Right ventricle myocardium superior (tissue), 1 donor: ENCODE measurements at places on chromosomes 11 and 22.

- no peak for DNase-seq
These were observed 92.8 kb downstream of the CCDC73 start for GRCh38 chr11:32701616-32702015.

GRCh38 chr22:44067033-44067432 lies 42.9 kb downstream of the PARVB start:
- DNase-seq, result no peak

DNA sequence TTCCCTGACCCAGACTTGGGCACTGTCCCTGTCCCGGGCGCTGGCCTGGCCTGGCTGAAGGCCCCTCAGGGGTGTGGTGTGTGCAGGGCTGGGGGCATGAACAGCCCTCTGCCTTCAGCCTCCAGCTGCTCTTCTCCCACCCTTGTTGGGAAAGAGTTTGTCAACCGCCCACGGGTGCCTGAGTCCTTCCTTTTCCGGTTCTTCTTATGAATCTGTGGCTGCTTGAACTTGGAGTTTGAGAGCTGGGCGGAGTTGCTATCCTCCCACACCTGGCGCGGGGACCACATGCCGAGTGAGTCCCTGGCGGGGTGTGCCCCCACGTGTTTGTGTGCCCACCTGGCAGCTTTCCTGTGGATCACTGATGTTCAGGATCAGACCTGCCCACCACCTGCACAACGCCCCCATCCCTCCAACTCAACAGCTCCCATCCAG lies 13.4 kb downstream of the NFAM1 start:
- no peak for DNase-seq

GRCh38 chr22:47205081-47205491 lies 442.6 kb downstream of the TBC1D22A start:
- DNase-seq, result no peak

- DNase-seq, result no peak
These were observed 181.2 kb downstream of the CSNK2A3 start for GRCh38 chr11:11171854-11172253.

- no peak for DNase-seq
These were observed 37.8 kb downstream of the TBC1D22A start for GRCh38 chr22:46800102-46800857.

DNA sequence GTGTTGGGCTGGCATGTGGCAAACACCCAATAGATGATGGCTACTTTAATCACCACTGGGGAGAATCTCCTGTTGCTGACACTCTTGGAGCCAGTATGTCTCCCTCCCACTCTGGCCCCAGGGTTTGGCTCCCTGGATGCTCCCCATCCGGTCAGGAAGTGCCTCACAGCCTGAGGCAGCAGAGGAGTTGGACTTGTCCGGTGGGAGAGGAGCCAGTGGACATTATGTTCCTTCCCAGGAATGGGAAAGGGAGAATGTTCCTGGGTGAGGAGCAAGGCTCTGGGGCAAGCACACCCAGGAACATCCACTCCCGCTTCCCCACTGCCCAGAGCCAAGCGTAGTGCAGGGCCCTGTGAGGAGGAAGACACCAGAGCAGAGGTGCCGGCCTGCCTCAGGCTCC lies 84.6 kb upstream of the NAV2 start:
- DNase-seq, result peak; percentile 79

DNA sequence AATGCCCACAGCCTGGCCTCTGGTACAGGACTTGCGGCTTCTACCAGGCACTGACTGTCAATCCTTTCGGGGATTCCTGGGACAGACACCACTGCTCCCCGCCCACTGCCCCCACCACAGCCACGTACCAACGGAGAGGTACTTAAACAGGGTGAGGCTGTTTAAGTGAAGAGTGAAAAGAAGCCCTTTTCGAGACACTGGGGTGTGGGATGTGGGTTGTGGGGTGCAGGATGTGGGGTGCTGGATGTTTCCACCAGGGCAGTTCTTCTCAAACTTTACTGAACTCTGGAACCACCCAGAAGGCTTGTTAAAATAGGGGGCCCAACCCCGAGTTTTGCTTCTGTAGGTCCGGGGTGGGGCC lies 34.2 kb upstream of the PRR5 start:
- peak; percentile 41 for DNase-seq

DNA sequence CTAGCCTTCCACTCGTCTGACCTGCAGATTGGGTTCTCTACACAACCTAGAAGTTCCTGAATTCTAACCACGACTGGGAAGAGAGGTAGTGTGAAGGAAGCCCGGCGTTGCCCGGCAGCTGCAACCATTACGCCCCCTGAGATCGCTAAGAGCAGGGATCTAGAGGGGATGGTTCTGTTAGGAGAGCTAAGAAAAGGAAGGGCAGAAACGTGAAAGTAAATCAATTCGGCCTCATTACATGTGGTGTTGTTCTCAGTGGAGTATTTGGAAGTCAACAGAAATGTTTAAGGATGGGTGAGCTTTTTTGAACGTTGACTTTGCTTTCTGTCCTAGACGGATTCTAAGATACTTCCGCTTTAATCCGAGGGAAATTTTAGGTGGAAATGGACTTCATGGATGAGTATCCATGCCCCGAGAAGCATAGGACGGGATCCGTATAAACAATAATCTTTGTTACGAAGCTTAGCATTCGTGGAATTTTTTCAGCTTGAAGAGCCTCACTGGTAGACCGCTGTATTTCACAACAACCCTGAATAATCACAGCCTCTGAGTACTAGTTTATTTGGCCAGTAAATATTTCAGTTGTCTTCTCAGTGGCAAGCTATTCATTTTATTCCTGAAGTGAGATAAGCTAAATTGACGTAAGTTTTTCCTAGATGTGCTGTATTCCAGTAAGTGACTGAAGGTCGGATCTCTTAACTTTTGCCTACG lies 629 bp downstream of the ATP5MG start:
- no peak for DNase-seq

DNA sequence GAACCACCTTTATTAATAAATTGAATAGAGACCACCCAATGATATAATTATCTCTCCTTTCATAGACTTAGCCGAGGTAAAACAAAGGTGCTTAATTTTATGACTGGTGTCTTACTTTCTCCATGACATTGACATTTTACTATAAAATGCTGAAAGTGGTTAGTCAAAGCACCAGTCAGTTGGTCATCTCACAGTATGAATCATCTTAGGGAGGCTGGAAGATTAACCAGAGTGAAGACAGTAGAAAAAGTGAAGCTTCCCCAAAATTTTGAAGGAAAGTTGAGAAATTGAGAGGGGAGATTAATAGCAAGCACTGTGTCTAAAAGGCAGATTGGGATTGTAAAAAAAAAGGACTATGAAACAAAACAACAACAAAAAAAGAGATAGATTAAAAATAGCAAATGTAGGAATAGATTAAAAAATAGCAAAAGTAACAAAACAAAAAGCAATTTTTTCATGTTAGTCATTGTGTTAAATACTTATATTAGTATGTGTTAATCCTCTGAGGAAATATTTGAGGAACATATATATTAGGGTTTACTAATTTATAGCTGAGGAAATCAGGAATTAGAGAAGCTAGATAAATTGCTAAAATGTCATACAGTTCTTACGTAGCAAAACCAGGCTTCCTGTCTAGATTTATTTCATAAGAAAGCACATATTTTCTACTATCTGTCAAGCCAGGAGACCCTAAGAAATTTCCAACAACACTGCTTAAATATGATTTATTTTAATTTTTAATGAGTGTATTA lies 557.3 kb upstream of the ANO5 start:
- DNase-seq, result no peak

- no peak for DNase-seq
These were observed 48.7 kb downstream of the FDX1 start for GRCh38 chr11:110478410-110478809.

DNA sequence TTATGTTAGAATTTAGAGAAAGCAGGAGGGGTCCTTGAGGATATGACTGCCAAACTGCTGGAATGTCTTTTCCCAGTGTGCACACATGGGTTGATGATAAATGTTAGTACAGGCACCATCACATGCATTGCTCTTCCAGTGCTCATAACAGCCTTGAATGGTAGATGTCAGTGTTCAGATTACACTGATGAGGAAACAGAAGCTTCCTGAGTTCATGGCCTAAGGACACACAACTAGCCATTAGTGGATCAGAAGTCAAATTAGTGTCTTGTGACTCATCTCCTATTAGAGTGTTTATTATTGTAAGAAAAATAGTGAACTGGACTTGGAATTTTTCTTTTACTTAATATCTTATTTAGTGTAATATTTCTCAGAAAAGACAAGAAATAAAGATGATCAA lies 241.5 kb downstream of the DDX10 start:
- DNase-seq, result no peak

GRCh38 chr11:19353287-19353850 lies 112.6 kb upstream of the E2F8 start:
- DNase-seq, result no peak

DNA sequence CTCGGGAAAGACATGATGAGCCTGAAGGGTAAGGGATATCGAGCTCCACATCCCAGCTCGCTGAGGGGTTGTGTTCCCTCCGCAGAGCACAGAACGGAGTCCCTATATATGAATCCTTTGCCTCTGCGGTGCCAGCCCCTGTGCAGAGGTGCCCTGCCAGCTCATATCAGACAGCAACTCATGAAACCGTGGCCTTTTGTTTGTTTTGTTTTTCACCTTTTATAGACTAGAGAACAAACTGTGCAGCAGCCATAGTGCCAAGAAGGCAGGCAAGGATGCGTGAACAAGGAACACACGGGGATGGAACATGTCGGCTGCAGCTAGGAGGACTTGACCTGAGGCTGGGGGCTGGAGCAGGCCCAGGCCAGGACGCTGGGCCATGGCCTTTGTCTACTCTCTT lies 109.8 kb downstream of the PKNOX2 start:
- no peak for DNase-seq

- DNase-seq, result peak; percentile 74
These were observed 5.3 kb downstream of the ADA2 start for GRCh38 chr22:17213976-17214375.

DNA sequence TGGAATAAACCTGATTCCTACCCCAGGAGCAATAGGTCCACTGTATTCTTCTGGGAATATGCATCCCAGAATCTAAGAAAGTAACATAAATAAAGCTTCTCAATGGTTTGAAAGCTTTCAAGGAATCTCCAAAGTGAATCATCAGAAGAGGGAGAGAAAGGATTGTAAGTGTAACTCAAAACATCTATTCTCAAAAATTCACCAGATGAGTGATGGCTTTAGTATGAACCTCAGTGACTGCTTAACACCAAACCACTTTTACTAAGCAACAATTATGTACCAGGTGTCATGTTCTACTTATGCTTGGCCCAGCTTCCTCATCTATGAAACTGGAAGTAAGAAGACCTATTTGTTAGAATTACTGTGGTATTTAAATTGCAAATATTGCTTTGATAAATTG lies 7.4 kb downstream of the RAB38 start:
- DNase-seq, result no peak

DNA sequence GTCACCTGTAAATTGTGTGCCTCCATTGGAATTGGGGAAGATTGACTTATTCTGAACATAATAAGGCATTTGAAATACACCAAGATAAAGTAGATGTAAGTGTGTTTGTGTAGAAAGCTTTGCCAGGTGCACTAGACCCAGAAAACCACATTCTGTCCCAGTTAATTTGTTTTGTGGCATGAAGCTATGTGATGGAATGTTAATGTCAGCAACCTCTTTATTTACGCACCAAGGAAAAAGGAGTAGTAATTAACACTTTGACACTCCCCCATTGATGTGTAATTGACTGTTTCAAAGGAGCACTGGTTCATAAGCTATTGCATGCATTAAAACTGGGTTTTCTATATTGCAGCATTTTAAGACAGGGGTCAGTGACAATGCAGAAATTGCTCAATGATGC lies 14.3 kb downstream of the EIF3M start:
- no peak for DNase-seq

GRCh38 chr11:82732734-82733443 lies 775 bp downstream of the FAM181B start:
- DNase-seq, result no peak

DNA sequence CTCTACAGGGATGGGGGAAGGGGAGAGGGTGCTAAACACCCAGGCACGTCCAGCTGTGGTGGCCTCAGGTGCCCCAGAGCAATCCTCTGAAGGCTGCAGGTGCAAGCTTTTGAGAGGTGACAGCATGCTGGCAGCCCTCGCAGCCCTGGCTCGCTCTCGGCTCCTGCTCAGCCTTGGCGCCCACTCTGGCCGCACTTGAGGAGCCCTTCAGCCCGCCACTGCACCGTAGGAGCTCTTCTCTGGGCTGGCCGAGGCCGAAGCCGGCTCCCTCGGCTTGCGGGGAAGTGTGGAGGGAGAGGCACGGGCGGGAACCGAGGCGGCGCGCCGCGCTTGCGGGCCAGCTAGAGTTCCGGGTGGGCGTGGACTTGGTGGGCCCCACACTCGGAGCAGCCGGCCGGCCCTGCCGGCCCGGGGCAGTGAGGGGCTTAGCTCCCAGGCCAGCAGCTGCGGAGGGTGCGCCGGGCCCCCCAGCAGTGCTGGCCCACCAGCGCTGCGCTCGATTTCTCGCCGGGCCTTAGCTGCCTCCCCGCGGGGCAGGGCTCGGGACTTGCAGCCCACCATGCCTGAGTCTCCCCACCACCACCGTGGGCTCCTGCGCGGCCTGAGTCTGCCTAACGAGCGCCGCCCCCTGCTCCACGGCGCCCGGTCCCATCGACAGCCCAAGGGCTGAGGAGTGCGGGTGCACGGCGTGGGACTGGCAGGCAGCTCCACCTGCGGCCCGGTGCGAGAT lies 112.1 kb downstream of the TRIM29 start:
- DNase-seq, result no peak
